ENCODE measurements at places on chromosomes 7 and 10. TPM values are rescaled to one million over a fixed set of nuclear protein-coding genes. Genes with fewer than 3 reads are reported as not detected.

The AASS gene
- polyA plus RNA-seq, result 59.0 TPM

The CYP2C8 gene
- 10.6 TPM for polyA plus RNA-seq

- DNase-seq, result no peak
Measured at GRCh38 chr10:58796242-58796641, 283.6 kb downstream of the BICC1 start.

The CFTR gene
- 35.0 TPM for polyA plus RNA-seq

GRCh38 chr10:125169279-125169678 is 8.9 kb upstream of the CTBP2 start:
- DNase-seq, result no peak

The SLC29A4 gene
- polyA plus RNA-seq, result 33.3 TPM

DNA sequence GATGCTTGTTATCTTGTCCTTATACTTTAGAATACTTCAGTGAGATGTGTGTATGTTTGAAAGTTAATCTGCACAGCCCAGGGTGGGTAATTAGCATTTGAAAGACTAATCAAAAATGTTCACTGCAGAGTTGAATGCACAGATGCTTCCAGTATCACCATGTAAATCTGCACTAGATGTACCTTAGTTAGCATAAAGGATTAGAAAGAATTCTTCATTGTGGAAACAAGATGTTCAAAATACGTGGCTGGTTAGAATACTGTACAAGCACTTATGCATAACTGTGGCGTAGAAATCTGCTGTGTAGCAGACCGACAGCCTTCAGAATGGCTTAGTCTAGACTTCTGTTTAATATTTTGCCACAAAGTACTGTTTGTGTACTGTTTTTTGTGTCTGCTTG is 2.2 kb upstream of the TMEM168 start:
- DNase-seq, result no peak

The SDK1 gene
- 9.5 TPM for polyA plus RNA-seq

- DNase-seq, result no peak
Measured at GRCh38 chr10:131355056-131355455, 43.5 kb upstream of the TCERG1L start.

DNA sequence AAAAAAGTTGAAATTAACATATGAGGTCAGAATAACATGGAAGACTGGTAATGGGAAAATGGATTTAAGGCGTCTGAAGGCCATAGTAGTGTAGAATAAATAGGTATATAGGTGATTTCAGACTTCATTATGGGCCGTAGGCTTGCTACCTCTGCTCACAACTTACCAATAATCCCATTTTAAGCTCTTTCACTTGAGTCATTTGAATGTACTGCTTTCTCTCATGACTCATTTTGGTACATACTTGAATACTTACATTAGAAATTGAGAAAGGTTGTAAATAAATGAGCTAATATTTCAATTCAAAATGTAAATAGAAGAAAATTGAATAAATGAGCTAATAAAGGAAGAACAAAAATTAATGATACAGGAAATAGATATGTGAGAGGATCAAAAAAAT is 42.2 kb upstream of the NEUROD6 start:
- no peak for DNase-seq

The FAM25A gene
- polyA plus RNA-seq, result not detected

The CCDC3 gene
- polyA plus RNA-seq, result 8.4 TPM

DNA sequence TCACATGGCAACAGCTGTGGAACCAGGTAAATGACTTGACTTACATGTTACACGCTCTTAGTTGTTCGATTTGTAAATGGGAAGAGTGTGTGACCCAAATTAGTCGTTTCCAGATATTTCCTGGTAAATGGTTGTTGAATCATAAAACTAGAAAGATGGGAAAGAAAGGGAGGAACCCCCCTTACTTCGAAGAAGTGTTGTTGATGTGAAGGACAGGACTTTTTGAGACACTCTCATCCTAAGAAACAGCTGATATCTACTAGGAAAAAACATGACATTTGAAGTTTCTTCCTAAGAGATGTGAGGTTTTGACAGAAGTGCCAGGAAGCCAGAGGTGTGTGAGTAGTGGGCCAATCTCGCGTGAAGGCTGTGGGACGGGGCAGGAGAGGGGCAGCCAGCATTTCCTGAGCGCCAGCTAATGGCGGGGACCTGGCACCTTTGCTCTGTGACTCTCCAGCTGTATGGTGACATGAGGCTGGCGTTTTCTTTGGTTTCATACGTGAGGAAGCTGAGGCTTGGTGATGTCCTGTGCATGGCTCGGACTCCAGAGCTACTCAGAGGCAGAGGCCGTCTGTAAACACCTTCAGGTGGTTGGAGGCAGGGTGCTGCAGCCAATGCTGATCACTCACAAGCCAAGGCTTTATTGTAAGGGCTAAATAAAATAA is 53.7 kb downstream of the IKZF1 start:
- no peak for DNase-seq

GRCh38 chr10:43132867-43133787 is 5.1 kb upstream of the CSGALNACT2 start:
- DNase-seq, result no peak
